ENCODE measurements at places on chromosomes 13 and 19.
A peak's percentile ranks its signal among the peaks of the same experiment; 100 is the strongest.

GRCh38 chr13:28568286-28568685 is 73.4 kb upstream of the FLT1 start:
- peak; percentile 67 for DNase-seq

- DNase-seq = no peak
These were observed 2.6 kb downstream of the AP1M1 start for GRCh38 chr19:16200038-16201010.

DNA sequence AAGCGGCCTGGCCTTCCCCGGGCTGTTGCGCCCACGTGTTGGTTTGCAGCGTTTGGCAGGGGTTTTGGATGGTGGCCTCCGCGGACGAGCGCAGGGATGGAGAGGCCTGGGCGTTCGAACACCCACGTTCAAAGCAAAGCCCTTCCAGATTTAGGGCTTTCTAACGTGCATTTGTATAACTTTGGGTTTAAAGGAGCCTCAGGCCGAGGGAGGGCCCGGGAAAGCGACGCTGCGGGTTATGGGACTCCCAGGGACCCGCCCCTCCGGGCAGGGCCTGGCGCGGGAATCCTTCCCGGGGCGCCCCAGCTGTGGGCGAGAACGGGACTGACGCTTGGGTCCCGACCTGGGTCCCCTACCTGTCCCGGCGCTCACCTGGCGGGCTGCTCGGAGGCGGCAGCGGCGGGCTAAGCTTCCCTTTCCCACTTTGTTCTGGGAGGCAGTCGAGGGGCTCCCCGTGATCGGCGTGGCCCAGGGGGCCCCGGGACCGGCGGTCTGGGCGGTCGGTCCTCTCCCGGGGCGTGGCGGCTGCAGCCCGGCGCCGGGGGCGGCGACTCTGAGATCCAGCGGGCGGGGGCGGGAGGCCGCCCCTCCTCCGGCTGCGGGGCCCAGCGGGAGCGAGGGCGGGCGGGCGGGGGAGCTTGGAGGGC is at the start of gene FBXO17:
TSS of gene FBXO17 (minus strand) at position 529 of the 647 bp plus-strand sequence. CDS start 25,423 bp downstream, outside the sequence.
- DNase-seq = peak; percentile 32

DNA sequence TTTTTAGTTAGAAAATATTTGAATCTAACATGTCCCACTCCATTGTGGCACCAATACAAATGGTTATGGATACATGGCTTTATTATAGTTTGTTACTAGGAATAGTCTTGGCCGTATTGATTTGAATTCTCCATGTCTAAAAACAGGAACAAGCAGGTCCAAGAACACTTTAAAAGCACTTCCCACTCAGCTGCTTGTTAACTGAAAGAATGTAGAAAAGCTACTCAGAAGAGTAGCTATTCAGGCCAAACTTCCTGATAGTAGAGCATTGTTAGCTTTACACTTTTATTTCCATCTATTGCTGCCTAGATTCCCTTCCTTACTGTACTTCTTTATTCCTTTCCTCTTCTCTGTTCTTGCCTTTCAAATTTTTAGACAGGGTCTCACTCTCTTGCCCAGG is 6.9 kb downstream of the PIBF1 start:
- no peak for DNase-seq

DNA sequence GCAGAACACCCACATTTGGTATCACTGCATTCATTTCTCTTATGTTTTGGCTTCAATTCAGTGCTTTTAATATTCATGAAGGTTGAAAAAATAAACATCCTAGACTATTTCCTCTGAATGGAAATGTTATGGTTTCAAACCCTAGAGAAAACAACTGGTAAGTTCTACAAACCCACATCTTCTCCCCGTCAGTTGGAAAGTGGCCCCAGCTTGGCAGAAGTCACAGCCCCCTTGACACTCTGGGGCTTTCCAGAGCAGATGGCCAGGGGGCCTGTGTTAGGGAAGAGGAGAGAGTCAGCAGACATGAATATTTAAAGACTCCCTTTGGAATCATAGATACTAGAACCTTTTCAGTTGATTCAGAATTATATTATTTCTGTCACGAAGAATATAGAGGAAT is 123.9 kb downstream of the SHISA2 start:
- no peak for DNase-seq

- DNase-seq = no peak
These were observed 289.5 kb upstream of the MAB21L1 start for GRCh38 chr13:35765941-35766340.

DNA sequence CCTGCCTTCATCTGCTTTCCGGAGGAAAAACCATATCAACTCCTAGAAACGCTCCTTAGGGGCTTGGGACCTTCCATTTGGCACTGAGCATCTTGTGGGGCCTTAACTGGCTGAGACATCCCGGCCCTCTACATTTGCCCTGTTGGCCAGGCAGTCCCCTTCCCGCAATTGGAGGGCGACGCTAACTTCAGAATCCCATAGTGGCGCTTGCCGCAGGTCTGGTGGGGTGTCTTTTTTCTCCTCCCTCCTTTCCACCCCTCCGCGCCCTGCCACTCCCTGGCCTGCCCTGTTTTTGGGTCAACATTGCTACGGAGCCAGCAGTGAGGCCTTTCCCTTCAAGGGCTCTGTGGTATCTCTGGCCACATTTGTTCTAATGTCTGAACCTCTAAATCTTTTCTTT is 13.6 kb upstream of the CRTC1 start:
- DNase-seq = no peak

DNA sequence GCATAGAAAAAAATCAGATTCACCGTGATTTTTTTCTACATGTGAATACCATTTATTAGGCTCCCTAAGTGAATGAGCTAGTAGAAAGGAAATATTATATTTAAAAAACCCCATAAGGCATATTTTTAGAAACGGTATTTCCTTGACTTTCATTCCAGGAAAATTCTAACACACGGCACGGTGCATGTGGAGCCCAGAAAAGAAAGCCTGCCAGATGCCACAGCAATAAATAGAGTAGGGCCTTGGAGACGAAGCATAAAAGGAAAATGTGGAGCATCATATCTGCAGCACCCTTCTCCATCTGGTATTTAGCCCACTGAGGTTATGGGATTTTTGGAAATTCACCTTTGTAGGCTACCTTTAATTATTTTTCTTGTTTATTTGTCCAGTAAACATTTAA is 314.4 kb downstream of the ENOX1 start:
- no peak for DNase-seq

DNA sequence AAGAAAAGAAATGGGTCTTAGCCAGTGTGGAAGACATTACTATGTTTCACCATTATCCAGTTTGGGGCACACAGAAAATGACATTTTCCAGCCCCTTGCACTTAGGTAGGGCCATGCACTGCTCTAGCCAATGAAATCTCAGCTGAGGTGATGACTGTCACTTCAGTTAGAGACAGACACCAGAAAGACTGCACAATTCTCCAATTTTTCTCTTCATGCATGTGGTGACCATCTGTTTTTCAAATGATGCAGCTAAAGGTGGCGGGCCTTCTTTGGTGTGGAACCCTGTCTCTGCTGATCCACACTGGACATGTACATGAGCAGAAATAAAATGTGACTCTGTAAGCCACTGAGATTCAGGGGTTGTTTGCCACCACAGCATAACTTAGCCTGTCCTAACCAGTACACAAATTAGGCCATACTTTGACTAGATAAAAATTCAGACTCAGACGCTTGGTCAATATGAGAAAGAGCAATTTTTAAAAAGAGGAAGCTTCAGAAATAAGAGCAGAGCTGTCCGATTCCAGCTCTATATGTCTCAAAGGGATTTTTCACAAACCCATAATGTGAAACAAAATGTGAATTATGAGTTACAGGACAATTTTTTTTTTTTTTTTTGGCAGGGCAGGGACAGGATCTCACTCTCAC is 6.7 kb downstream of the ZNF565 start:
- no peak for DNase-seq

DNA sequence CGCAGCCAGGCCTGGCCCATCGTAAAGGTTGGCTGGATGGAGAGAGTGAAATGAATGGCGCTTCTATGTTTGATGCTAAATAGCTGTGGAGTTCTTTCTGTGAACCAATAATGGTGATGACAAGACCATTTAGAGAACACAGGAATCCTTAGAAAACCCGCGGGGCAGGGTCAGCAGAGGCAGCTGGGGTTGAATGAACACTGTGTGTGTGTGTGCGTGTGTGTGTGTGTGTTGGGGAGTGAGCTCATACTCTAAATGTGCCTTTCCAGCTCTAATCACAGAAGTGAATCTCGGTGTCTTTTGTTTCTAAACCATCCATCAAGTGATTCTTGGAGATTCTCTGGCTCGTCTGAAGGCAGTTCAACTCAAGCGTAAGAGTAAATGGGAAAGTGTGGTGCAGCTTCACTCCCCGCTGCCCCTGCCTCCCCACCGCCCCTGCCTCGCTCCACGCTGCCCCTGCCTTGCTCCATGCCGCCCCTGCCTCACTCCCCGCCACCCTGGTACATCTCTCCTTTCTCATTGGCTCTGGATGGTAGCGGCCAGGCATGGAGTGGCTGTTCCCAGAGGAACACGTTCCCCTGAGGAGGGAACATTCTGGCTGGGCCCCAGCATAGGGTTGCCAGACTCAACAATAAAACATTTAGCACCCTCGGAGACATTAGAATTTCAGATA is 21.2 kb downstream of the TMPRSS9 start:
- peak; percentile 80 for DNase-seq

Measured in nucleus accumbens (tissue), 56 donors.